ENCODE measurements at places on chromosomes 5 and 9.

GRCh38 chr5:137236849-137237507 is 262.1 kb downstream of the SPOCK1 start:
- no peak for DNase-seq

- DNase-seq = no peak
These were observed 367.4 kb upstream of the SMARCA2 start for GRCh38 chr9:1647776-1648175.

- no peak for DNase-seq
These were observed 2.0 kb downstream of the ISL1 start for GRCh38 chr5:51385216-51385615.

GRCh38 chr5:147756566-147756965 is 26.0 kb downstream of the JAKMIP2 start:
- DNase-seq = no peak

DNA sequence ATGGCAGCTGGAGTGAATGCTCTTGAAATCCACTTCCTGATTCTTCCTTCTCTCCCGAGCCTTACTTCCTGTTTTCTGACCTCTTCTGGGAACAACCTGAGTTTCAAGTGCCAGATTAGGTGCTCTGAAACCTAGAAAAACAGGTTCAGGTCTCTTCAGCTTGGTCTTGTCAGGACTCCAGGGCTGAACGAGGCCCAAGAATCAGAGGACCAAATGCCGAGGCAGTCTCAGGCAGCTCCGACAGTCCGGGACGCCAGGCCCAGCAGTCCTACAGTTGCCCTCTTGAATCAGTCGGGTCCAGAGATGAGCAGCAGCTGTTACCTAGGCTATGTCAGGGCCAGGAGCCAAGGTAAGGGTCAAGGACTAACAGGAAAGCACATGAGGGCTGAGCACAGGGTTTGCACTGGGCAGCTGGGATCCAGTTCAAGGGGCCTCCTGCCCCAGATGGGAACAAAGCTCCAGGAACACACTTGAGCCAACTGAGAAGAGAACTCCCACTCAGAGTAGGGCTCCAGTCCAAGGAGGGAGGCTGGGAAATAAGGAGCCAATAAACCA is 38.3 kb upstream of the ADRA1B start:
- DNase-seq = no peak

DNA sequence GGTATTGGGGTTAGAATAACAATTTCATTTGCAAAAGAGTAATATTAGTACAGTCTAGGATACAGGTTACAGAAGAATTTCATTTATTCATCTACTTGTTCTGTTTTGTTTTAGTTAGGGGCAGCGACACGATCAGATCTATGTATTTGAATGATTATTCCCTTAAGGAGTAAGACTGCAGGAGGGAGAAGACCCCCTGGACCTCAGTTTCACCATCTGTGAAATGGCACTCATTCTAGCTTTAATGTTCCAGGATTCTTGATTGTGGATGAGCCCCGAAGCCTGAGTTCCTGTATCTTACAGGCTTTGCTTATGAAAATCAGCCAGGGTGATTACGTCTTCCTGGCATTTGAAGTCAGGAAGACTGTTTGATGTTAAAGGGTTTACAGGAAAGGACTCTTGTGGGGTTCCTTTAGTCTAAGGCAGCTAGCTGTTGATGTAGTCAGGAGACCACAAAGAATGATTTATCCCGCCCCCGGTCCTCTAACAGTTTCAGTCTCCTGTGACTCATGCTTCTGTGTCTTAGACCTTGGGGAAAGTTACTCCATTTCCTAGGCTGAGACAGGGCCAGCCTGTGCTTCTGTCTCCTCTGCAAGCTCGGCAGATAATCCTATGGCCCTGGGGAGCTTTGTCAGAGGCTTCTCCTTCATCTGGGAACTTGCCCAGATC is 11.5 kb downstream of the SMIM3 start:
- no peak for DNase-seq

DNA sequence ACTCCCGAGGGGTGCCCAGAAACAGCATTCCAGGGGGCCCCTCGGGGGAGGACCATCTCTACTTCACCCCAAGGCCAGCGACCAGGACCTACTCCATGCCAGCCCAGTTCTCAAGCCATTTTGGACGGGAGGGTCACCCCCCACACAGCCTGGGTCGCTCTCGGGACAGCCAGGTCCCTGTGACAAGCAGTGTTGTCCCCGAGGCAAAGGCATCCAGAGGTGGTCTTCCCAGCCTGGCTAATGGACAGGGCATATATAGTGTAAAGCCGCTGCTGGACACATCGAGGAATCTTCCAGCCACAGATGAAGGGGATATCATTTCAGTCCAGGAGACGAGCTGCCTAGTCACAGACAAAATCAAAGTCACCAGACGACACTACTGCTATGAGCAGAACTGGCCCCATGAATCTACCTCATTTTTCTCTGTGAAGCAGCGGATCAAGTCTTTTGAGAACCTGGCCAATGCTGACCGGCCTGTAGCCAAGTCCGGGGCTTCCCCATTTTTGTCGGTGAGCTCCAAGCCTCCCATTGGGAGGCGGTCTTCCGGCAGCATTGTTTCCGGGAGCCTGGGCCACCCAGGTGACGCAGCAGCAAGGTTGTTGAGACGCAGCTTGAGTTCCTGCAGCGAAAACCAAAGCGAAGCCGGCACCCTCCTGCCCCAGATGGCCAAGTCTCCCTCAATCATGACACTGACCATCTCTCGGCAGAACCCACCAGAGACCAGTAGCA is 83.9 kb downstream of the GOLPH3 start:
- DNase-seq = no peak

- DNase-seq = no peak
These were observed 234.7 kb downstream of the SLF1 start for GRCh38 chr5:94853120-94853519.

- no peak for DNase-seq
These were observed 108.2 kb upstream of the KLF4 start for GRCh38 chr9:107597743-107598217.

- no peak for DNase-seq
These were observed 29.4 kb downstream of the NANS start for GRCh38 chr9:98085944-98086343.

DNA sequence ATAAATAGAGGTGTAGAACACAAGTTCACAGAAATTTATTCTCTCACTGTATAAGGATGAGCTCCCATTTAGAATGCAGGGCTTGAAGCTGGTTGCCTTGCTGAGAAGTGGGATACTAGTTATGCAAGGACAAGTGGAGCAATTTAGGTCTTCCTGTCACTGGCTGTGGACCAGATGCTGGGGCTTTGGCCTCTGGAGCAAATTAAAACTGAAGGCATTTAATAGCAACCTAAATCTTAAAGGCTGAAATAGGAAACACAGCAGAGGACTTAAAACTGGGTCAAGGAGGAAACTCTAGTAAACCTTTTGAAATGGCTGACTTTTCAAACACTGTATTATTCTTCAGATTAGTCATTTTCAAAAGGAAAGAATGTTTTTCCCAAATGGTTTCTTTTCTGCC is 319.4 kb downstream of the RAB3C start:
- DNase-seq = no peak

DNA sequence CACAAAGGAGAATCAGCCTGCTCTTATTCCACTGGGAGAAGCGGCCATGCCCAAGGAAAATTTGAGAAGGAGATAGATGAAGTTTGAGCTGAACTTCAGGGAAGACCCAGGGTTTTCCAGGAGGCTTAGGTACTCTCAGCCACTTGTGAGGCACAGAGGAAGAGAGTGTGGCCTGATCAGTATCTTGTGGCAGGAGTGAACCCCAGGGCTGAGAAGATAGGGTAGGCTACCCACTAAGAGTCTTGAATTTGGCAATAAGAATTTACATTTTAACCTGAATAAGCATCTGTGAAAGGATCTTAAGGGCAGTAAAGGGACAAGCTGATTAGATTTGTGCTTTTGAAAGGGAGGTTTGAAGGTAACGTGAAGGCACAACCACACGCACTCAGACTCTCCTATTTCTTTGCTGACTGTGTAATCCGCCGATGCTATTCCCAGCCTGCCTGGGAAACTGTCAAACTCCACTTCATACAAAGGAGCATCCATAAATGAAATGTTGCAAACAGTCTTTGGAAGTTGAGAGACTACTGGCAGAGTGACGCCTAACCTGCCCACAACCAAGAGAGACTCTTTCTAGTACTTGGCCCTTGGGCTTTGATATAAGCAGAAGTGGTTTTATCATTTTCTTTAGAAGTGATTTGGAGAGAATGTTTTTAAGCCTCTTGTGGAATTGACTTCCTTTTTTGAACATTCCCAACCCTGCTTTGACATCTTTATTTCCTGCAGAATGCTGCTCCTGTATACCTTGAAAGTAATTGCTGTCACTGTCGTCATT is 108.2 kb upstream of the VCAN start:
- no peak for DNase-seq

All from Karpas-422 (cell line).